ENCODE measurements at places on chromosomes 3 and 15. TPM values are rescaled to one million over a fixed set of nuclear protein-coding genes. Genes with fewer than 3 reads are reported as not detected.

The SLC12A1 gene
- not detected for total RNA-seq

DNA sequence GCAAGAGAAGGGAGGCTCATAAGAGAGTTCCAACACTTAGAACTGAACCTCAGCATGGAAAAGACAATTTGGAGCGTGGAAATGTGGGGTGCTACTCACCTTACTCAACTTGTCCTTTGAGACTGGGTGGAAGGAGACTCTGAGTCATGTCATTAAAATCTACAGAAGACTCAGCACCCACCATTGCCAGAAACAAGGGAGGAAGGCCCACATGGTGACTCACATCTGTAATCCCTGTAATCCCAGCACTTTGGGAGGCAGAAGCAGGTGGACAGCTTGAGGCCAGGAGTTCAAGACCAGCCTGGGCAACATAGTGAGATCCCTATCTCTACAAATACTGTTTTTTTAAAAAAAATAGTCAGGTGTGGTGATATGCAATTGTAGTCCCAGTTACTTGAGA lies 161.9 kb upstream of the UBE3A start:
- DNase-seq = no peak

The GOLGA8B gene
- total RNA-seq = 186 TPM

GRCh38 chr15:82304778-82305090 lies 42.1 kb downstream of the SAXO2 start:
- DNase-seq = no peak

Data from Karpas-422 (cell line).